Right kidney (tissue), 9 donors: ENCODE measurements at places on chromosomes 5 and 9.
A peak's percentile ranks its signal among the peaks of the same experiment; 100 is the strongest.

- DNase-seq: no peak
Observed at GRCh38 chr5:59829386-59829785, 64.1 kb downstream of the PDE4D start.

DNA sequence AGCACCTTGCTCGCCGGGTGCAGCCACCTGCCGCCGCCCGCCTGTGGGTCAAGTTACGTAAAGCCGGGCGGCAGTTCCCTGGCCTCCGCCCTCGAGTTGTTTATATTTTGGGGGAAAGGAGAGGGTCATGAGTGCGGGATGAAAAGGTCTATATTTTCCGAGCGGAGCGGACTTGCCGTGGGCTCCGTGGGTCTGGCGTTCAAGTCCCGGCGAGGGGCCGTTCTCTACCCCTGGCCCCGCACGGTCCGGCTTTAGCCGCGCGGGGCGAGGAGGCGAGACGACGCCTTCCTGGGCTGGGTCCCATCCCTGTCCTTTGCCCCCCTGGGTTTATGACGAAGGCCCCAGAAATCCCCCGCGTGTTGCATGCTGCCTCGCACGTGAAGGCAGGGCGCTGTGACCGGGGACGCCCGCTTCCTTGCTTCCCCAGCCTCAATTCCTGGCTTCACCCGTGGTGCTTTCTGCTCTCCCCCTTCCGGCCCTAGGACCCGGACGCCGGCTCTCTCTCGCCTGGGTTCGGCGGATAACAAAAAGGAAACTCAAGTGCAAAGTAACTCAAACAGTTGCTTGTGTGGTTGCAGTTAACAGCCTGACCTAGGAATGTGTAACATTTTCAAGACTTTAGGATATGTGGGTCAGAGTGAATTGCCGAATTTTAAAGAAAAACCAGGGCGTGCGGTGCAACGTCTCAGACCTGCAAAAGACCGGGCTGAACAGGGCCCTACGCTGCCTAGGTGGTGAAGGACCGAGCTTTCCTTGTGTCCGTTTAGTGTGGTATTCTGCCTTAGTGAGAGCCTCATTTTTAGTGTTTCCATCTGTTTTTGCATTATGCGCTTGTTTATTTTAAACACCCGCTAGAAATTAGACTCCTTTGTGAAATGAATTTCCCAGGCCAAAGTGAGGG lies 810 bp downstream of the VPS13A start:
- peak; percentile 75 for DNase-seq

DNA sequence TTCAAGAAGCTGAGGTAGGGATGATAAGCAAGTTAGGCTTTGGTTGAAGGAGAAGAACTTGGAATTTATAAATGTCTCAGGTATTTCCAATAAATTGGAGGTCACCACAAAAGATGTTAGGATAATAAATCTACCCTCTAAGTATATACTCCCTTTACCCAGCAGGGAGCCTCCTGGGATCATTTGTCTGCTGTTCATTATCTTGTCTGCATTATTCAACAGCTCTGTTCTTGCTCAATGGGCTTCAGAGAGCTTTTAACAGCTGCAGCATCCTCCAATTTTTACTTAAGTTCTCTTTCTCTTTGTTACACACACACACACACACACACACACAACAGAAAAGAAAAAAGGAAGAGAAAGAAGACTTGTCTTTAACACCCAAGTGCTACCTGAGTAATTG lies 51.7 kb upstream of the VPS13A start:
- no peak for DNase-seq

- no peak for DNase-seq
Observed at GRCh38 chr5:89260254-89260653, 377.3 kb upstream of the MEF2C start.

- no peak for DNase-seq
Observed at GRCh38 chr5:54756796-54757402, 228.5 kb downstream of the ESM1 start.

DNA sequence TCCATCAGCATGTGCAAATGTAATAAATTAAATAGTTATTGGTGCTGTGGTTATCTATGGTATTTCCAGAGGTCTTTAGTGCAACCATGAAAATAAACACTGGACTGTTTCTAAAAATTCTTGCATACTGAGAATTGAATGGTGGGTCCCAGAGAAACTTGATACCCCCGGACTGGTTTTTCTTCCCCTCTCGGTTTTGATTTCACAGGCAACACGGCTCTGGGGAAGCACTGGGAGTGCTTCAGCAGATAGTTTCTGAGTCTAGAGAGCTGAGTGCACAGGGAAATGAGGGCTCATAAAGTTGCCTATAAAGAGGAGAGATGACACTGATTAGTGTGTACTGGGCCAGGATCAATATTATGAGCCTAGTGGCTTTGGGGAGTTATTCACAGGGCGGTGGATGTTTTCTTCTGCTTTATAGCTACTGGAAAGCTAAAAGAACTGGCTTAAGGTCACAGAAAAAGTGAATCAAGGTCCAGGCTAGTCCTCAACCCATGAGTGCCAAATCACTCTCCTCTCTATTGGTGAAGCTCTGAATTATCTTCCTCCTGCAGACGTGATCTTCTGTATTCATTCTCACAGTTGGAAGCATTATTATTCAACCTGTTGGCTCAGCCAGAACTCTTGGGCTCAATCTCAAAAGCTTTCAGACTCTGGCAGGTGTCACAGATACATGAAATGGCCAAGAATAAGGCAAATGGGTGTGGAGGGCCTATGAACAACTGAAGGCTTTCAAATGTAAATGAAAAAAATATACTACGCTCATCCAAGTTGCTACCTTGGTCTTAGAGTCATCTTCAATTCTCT lies 170.2 kb upstream of the HMHB1 start:
- no peak for DNase-seq

GRCh38 chr9:111644195-111644772 lies 13.2 kb downstream of the DNAJC25 start:
- no peak for DNase-seq

DNA sequence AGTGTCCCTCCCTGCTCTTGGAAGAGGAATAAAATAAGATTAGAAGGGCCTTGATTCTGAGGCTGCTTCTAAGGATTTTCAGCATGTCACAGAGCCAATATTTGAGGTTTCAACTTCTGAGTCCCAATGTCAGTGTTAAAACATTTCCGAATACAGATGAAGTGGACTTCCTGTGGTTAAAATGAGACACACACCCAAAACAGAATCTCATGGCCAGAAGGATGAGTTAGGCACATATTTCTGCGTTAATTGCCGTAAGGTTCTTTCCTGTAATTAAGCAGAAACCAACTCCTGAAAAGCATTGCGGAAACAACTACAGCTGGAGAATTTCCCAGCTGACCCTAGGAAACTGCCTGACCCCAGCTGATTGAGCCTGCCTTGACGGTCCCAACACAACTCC lies 10.4 kb upstream of the ZNF354B start:
- no peak for DNase-seq

GRCh38 chr5:135130261-135131215 lies 96.5 kb upstream of the PITX1 start:
- DNase-seq: no peak

DNA sequence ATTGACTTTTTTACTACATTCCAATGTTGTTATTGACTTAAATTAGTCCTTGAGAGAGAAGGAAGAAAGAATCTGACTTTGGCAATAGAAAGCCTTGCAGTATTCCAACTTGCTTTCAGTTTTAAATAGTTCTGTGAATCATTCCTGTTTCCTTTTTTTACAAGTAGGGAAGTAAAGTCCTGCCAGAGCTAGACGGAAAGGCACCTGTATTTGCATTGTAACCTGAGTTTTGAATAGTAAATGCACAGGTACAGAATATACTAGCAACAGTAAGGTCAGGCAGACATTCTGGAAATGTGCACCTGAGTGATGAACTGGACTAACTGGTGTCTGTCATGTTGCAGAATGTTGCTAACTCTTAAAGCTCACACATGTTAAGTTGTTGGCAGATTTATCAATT lies 100.9 kb downstream of the PRKACG start:
- DNase-seq: no peak

- no peak for DNase-seq
Observed at GRCh38 chr5:160843240-160843639, 8.8 kb downstream of the ATP10B start.

GRCh38 chr5:16508730-16509531 lies 43.3 kb upstream of the ZNF622 start:
- peak; percentile 40 for DNase-seq

DNA sequence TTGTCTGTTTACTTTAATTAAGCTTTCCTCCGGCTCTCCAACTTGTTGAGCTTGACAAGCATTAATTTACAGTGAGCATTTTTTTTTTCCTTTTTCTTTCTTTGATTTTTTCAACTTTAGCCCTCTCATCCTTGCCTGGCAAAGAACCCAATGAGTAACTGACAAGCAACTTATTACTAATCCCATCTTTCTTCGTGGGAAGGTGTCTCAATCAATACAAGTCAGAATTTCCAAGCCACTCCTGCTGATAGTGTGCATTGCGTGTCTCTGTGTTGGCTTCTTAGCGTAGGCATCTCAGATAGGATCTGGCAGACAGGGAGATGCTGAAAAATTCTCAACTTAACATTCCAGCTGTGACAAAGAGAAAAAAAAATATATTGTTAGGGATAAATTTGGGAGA lies 527.7 kb upstream of the WWC1 start:
- no peak for DNase-seq

GRCh38 chr5:50727149-50727496 lies 60.7 kb downstream of the PARP8 start:
- DNase-seq: no peak

- DNase-seq: no peak
Observed at GRCh38 chr5:88758184-88758583, 124.8 kb downstream of the MEF2C start.

DNA sequence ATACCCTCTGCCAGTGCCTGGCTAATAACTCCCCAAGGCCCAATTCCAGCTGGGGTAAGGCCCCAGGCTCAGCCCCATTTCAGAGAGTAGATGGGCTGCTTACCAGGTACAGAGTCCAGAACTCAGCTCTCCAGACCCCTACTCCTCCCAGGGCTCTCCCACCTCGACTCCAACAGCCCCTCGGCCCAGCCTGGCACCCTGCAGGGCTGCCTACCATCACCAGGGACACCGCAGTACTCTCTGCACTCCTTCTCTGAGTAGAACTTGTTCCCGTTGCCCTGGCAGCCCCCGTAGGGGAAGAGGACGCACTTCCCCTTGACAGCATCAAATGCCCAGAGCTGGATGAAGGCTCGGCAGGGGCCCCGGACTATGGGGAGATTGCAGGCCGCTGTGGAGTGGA lies 17.4 kb downstream of the AMBP start:
- no peak for DNase-seq

DNA sequence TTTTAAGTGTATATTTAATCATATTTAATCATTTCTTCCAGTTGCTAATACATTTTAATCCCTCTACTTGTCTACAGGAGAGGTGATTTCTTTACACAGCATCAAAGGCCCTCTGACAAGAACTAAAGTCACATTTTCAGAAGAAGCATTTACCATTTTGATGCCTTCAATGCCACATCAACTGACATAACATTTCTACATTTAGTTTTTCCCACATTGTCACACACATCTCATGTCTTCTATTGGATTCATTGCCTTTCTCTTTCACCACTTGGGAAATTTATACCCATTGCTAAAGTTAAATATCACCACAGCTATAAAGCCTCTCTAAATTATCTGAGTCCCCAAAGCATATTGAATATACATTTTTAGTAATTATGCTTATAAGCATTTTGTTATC lies 1907.5 kb upstream of the CDH9 start:
- DNase-seq: no peak

DNA sequence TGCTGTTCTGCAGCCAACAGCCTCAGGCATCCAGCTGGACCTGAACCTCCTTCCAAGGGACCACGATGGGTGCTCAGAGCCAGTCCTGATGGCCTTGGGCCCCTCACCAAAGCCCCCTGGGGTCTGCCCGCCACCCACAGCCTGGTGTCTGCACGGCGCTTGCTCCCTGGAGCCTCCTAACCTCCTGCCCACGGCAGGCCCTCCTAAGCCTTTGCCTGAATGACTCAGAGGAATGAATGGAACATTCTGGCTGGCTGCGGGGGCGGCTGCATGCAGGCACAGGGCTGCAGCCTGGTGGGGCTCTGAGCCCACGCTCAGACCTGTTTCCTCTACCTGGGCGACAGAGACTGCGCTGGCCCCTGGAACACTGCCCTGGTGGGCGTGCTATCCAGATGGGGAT lies 6.9 kb downstream of the SOHLH1 start:
- DNase-seq: no peak

DNA sequence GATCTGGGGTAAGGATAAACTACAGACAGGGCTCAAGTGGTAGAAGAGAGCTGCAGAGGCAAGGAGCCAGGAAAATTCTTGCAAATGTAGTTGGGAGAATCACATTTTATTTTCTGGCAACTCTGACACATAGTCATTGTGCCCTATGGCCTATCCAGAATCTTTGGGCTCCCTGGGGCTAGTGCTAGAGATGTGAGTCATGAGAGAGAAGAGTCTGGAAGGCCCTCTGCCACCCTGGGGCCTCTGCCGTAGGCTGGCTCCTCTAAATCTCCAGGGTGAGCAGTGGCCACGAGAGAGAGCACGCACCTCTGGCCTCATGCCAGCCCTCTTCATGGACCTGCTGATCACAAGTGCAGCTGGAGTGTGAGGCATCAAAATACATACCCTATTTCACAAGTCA lies 74.3 kb upstream of the SSBP2 start:
- no peak for DNase-seq

- no peak for DNase-seq
Observed at GRCh38 chr5:55657443-55657842, 54.7 kb downstream of the SLC38A9 start.

- no peak for DNase-seq
Observed at GRCh38 chr5:96780626-96781025, 27.1 kb downstream of the ERAP1 start.

DNA sequence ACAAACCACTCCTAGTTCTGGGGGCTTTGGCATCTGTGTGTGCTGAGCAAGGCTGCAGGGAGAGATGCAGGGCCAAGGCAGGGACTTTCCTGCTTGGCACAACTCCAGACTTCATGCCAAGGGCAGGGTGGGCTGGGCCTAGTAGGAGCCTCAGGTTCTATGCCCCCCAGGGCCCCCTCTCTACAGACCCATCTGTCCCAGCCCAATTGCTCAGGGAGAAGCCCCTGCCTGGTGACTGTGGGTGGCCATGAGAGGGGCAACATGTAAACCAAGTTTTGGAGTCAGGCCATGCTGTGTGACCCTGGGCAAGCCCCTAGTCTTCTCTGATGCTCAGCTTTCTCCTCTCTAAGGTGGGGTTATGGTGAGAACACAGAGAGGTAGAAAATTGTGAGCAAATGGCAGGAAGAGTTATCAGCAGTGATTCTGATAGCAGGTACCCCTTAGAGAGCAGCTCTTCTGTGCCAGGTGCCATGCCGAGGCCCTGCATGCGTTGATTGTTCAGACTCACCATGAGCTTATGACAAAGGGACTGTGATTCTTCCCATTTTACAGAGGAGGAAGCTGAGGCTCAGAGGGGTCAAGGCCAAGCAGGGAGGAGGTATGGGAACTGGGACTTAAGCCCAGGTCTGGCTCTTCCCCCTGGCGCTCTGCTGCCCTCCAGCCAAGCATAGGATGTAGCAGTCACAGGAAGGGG lies 5.2 kb downstream of the OLFML2A start:
- no peak for DNase-seq

GRCh38 chr9:90969021-90969675 lies 167.5 kb downstream of the SYK start:
- no peak for DNase-seq

DNA sequence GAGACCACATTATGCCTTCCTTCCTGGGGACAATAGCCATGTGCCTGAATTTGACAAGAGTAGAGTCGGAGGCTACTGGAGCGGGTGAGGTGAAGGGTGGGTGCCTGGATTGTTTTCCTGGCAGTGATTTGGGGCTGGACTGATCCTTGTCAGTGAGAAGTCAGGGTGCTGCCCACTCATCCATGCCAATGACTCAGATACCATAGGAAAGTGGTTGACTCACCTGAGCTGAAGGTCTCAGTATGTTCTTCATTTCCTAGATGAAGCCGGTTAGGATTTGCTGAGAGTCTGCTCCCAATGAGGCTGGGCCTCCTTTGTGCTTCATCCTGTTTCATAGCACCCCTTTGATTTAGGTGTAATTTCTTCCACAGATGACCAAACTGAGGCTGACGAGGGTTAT lies 366.0 kb downstream of the KDM4C start:
- no peak for DNase-seq
